ENCODE measurements at places on chromosomes 7 and 10.
A peak's percentile ranks its signal among the peaks of the same experiment; 100 is the strongest.

GRCh38 chr7:158365267-158365666 lies 222.4 kb downstream of the PTPRN2 start:
- DNase-seq: no peak

DNA sequence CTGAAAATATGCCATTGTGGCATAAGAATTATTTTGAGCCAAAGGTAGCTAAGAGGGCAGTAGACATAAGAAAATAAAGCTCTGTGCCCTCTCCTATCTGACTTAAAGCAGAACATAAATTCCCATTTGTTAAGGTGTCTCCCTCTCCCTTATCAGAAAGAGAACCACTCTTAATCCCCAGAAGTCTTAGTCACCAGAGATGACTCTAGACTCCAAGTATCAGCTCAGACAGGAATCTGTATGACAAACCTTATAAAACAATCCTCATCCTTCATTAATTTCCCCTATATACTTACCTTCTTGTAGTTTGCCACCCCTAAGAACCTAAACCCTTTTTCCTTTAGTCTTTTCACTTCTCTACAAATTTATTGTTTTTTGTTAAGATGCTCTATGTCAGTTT lies 21.8 kb upstream of the PIP4K2A start:
- no peak for DNase-seq

DNA sequence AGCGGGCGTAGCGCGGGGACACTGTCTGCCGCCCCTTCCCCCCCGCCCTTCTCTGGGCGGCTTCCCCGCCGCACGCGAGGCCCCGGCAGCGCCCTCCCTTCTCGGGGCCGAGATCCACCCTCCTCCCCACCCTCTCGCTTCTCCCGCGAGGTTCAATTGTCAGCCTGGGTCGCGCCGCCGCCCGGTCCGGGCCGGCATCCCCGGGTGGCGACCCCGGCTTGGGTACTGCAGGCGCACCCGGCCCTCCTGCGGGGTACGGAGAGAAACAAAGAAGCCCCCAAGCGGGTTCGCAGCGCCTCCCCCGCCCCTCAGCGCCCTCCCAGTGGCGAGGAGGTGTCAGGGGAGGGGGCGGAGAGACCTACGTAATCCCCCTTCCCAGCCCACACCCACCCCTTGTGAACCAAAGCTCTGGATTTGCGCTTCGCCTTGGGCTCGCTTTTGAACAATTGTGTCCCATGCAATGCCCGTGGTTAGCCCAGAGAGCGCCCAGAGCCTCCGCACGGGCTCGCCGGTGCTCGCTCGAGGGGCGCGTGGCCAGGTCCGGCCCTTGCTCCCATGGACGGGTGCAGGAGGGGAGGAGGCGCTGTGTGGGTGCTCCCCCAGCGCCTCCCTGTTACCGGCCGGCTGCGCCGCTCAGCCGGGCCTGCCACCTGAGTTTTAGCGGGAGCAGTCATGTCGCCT lies 634 bp downstream of the HECW1 start:
- no peak for DNase-seq

GRCh38 chr10:121598263-121599249 lies at the start of gene FGFR2:
Gene FGFR2 (minus strand): TSS chr10:121598444. CDS start chr10:121593817, 4,627 bp downstream.
- DNase-seq: no peak

- DNase-seq: no peak
Observed at GRCh38 chr10:43323245-43323644, 48.2 kb upstream of the FXYD4 start.

GRCh38 chr7:141992156-141992555 lies 3.5 kb upstream of the MGAM start:
- no peak for DNase-seq

- DNase-seq: peak; percentile 78
Observed at GRCh38 chr10:8183241-8183704, 128.8 kb downstream of the GATA3 start.

- no peak for DNase-seq
Observed at GRCh38 chr7:51340029-51340838, 23.6 kb upstream of the COBL start.

GRCh38 chr7:133502498-133502897 lies 249.6 kb downstream of the EXOC4 start:
- DNase-seq: no peak

DNA sequence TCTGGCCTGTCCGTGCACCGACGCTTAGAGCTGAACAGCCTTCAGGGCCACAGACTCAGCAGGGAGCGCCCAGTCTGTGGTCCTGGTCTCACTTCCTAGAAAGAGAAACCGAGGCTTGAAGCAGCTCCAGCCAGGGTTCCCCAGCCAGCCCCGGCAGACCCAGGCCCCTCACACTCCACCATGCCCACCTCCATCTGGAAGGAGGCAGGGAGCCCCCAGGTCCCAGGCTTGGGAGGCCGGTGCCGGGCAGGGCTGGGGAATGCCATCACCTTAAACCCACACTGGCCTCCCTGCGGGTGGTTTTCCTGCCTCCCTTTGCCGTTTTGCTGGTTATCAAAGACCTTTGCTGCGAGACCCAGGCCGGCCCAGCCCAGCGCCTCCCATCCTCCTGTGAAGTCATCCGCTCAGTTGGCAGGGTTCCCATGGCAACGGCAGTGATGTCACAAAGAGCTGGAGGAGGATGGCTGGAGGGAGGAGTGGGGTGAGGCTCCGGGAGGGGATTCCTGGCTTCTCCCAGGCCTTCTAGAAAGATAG lies 24.0 kb downstream of the ELFN1 start:
- DNase-seq: no peak

DNA sequence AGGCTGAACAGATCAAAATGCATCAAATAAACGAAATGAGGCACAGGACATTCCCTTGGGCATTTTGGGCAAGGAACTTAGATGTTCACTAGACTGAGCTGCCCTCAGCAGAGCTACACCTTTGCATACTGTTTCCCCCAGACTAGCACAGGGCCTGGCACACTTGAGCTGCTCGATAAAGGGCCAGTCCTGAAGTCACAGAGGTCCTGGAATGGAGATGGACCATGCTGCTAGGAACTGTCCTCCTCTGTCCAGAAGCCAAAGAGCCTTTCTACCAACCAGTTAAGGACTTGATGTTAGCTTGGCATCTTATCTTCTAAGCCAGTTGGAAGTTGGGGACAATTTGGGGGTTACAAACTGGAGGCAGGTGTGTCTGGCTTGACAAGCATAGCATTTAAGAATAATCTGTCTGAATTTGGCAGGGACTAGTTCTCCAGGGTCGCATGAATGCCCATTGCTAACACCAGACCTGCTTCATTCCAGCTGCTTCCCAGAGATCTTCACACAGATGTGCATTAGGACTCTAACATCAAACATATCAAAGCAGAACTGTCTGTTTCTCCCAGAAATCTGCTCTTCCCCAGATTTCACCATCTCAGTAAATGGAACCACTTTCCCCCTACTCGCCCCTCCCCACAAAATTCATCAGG lies 152.2 kb upstream of the PDE1C start:
- no peak for DNase-seq

DNA sequence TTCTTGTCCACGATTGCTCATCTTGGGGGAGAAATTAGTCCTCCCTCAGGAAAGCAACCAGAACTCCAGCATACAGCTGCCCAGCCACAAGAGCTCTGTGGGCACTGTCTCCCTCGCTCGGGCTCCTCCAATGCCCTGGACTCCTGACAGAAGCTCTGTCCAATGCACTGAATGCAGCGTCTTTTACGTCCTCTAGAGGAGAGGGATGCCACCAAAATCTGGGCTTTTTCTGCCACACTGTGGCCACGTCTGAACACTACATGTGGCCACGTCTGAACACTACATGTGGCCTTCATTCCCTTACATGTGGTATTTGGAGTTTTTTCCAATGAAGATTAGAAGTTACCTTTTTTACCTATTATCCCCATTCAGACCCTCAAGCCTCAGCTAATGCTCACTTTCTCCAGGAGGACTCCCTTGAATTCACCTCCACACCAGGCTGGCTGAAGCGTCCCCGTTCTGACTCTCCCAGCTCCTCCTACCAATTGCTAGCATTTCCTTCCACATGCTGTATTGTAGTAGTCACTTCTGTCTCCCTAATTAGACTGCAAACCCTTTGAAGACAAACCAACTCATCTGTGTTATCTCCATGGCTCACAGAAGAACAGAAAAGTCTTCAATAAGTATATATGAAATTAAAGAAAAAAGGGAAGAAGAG lies 134.3 kb upstream of the PDE1C start:
- no peak for DNase-seq

- no peak for DNase-seq
Observed at GRCh38 chr10:71846816-71847215, 4.2 kb downstream of the PSAP start.

DNA sequence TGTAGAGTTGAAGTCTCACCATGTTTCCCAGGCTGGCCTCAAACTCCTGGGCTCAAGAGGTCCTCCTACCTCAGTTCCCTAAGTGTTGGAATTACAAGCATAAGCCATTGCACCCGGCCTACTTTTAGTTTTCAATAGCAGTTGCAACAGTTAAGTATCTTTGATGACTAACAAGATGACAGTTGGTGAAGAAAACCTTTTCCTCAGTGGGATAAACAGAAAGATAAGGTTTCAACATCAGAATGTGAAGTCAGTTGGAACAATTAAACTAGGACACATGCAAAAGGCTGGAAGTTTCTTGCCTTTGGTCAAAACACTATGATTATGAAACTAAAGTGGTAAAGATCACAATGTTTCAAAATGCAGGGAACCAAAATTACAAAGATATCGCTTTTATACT lies 169.2 kb downstream of the ZNF438 start:
- no peak for DNase-seq

DNA sequence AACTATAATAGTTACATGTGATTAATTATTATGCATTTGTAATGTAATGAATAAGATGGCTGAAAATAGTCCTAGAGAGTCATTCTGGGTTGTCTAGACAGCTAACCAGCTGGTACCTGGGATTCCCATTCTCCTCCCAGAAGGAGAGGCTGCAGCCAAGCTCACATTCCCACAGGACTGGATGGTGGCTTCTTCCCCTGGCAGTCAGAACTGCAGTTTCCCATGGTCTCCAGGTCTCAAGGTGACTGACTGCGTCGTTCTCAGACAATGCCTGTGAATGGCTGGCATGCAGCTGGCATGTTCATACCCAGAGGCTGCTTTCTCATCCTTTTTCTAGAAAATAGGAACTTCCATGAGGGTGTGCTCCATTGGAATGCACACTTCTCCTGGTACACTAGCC lies 21.3 kb downstream of the TAS2R16 start:
- no peak for DNase-seq

GRCh38 chr7:81232084-81232799 lies 313.4 kb upstream of the SEMA3C start:
- DNase-seq: no peak

DNA sequence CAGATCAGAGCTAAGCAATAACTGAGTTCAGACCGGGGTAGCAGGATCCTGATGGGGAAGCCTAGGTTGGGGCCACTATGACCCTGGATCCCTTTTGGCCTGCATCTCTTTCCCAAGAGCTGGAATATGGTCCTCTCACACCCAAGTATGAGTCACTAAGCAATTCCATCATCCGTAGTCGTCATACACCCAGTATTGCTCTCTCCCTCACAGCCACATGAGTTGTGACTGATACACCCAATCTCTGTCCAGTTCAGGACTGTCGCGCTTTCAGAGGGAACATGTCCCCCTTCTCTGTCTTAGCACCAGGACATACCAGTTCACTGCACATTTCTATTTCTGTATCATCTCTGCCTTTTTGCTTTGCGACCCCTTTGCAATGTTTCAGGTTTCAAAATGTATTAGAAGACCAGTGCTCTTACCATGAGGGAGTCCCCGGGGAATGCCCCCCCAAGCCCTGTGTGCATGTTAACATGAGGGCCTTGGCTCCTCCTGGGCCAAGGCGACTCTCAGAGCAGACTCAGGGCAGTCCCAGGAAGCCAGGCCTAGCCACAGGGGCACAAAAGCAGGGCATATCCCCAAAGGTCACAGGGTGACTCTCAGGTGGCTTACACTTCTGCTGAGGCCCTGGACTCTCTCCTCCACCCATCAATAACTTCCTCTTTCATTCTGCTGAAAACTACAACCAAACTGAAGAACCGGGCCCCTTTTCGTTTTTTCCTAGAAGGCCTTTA lies 75.3 kb upstream of the SAMD8 start:
- DNase-seq: no peak

GRCh38 chr7:93728292-93728691 lies 153.8 kb upstream of the CALCR start:
- DNase-seq: no peak

DNA sequence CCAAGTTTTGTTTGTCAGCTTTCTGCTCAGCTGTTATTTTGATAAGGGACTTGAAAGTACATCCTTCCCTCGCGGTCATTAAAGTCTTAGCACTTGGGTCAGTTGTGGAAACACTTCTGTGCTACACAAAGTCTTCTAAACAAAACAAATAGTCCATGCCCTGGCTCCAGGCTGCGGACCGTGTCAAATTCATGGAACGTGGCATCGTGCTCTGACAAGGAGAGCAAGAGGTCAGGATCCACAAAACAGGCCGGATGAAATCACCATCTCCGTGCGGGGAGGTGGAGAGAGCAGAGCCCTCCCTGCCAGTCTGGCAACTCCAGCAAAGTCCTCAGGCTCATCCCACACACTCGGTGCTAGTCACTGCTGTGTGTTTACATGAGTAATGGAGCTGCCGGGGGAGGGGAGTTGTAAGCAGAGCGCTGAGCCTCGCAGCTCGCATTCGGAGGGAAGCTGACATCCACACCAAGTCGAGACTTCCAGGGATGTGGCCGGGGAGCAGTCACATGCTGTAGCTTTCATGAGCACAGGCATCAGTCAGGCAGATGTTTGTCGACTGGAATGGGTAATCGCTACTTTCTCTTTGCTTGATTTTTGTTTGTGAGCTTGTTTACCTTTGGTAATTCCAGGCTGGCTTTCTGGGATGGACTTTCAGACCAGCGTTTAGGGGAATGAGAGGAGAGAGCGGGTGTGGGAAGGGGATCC lies 147.6 kb downstream of the ARID5B start:
- peak; percentile 47 for DNase-seq

GRCh38 chr10:119516381-119517234 lies 25.9 kb downstream of the RGS10 start:
- DNase-seq: peak; percentile 64

GRCh38 chr10:70765794-70766594 lies 19.2 kb downstream of the TBATA start:
- no peak for DNase-seq

- peak; percentile 77 for DNase-seq
Observed at GRCh38 chr7:107169120-107170050, 582 bp downstream of the HBP1 start.

- DNase-seq: peak; percentile 57
Observed at GRCh38 chr7:22675917-22676343, 51.1 kb upstream of the IL6 start.

- DNase-seq: no peak
Observed at GRCh38 chr10:76881477-76882220, 756.0 kb downstream of the KCNMA1 start.

DNA sequence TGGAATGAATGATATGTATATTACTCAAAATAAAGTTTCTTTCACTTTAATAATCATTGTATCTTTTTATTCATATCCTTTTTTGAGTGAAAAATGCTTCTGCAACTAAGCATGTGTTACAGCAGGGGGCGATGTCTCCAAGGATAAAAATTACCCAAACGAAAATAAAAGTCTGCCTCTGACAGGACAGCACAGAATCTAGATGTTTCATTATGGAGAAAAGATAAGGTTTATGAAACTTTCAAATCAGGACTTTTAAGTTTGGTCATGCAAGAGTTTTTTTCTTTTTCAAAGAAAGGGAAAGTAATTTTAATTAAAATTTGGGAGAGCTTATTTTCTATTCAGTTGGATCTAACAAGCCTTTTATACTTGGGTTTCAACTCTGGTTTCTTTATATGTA lies 48.4 kb downstream of the TES start:
- DNase-seq: peak; percentile 32

Measured in central memory CD4-positive, alpha-beta T cell (primary cell).